Fibroblast of upper back skin (primary cell): ENCODE measurements at places on chromosomes 13 and 19.

DNA sequence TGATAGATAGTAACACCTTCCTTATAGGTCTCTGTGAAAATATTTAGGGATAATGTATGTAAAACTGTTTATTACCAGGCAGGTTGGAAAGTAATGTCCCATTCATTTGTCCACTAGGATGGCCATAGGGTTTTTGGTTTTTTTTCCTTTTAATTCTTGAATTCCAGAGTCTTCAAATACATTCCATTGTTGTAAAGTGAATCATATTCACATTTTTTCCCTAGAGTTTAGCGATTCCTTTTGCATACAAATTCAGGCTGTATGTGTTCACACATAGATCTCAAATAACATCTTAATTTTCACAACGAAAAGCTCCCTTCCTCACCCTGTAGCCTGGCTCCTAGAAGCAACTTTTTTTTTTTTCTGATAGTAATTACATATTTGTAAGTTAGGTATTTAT, 1.8 kb upstream of the ZNF557 start:
- peak; percentile 44 for DNase-seq

- no peak for DNase-seq
Measured at GRCh38 chr13:32378012-32378411, 49.9 kb downstream of the N4BP2L1 start.

DNA sequence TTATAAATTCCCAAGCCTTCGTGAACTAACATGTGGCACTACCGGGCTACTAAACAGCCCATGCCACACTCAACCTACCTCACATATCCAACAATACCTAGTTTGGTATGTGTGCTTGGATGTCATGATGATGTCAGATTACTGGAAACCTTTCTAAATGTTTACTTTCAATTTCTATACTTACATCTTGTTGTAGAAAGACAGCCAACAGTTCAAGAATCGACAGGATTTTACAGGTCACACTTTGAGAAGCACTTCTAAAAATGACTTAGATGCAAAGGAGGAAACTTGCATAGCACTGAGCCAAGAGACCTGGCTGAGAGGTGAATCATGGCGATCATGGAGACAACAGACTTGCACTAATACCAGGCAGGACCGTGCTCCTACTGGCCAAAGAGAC, 209.9 kb downstream of the COL4A1 start:
- DNase-seq, result no peak

- DNase-seq, result peak; percentile 70
Measured at GRCh38 chr13:76516013-76516412, 370.2 kb downstream of the KCTD12 start.

DNA sequence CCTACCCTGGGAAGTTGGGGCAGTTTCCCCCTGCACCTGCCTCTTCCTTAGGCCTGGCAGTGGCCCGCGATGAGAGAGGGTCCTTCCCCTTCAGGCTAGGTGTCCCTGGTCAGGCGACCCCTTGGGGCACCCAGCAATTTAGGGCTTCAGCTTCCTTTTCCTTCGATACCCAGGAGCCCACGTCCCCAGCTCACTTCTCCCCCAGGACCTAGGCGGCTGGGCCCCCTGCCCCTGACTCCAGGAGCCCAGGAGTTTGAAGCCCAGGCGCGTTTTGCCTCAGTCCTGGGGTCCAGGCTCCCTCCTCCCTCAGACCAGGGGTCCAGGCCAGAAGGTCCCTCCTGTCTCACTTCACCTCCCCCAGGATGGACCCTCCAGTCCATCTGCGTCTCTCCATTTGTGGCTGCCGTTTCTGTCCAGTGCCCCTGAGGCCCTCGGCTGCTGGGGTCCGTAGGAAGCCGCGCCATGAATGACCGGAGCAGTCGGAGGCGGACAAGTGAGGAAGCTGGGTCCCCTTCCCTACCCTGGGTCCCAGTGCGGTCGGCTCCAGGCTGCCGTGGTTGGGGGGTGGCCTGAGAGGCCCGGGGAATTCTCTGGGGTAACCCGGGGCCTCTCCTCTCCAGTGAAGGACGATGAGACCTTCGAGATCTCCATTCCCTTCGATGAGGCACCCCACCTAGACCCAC, 714 bp downstream of the CCDC106 start:
- no peak for DNase-seq

- peak; percentile 37 for DNase-seq
Measured at GRCh38 chr13:32297206-32297605, 18.0 kb downstream of the ZAR1L start.

GRCh38 chr19:43848821-43849220, 21.7 kb downstream of the ZNF283 start:
- no peak for DNase-seq

DNA sequence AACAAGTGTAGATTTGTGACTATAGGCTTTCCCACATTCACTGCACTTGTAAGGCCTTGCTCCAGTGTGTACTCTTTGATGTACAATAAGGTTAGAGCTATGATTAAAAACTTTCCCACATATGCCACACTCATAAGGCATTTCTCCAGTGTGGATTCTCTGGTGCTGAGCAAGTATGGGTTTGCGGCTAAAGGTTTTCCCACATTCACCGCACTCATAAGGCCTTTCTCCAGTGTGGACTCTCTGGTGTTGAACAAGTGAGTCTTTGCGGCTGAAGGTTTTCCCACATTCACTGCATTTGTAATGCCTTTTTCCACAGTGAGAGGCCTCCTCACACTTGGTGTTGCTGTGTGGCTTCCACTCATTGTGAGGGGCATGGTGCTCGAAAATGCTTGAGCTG, 3.7 kb downstream of the ZNF772 start:
- DNase-seq, result no peak

- no peak for DNase-seq
Measured at GRCh38 chr13:53499576-53500133, 471.0 kb downstream of the OLFM4 start.

GRCh38 chr19:57665261-57665806, 3.4 kb upstream of the ZSCAN4 start:
- DNase-seq, result no peak

- DNase-seq, result peak; percentile 50
Measured at GRCh38 chr19:10505583-10506229, 2.5 kb upstream of the KEAP1 start.

GRCh38 chr19:29976151-29976943, 34.3 kb downstream of the URI1 start:
- no peak for DNase-seq

DNA sequence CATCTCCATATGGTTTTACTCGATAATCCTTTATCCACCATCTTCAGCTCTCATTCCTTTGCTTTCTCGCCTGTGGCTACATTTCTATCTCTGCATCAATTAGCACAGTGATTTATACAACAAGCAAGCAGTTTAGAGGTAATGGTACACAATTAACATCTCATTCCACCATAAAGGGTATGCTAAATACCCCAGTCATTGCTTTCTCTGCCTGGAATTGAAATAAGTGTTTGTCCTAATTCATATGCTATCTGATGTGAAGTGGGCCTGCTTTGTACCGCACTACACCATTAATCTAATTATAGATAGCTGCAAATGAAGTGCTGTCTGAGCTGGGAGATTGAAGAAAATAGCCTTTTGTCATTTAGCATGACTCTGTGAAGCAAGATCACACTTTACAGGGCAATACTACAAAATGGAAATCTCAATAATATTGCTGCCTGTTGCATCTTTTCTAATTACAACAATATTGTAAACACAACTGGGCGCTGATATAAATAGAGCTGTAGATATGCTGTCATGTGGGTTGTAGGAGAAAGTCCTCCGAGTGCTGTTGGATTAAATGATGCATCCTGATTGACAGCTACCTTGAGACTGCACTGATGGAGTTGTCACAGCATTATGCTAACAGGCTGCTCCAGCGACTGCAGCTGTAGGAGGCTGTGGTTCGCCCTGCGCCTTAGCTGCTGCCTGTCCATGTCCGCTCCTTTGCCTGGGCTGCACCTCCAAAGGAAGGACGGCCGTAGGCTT, 78.2 kb downstream of the GGACT start:
- no peak for DNase-seq

DNA sequence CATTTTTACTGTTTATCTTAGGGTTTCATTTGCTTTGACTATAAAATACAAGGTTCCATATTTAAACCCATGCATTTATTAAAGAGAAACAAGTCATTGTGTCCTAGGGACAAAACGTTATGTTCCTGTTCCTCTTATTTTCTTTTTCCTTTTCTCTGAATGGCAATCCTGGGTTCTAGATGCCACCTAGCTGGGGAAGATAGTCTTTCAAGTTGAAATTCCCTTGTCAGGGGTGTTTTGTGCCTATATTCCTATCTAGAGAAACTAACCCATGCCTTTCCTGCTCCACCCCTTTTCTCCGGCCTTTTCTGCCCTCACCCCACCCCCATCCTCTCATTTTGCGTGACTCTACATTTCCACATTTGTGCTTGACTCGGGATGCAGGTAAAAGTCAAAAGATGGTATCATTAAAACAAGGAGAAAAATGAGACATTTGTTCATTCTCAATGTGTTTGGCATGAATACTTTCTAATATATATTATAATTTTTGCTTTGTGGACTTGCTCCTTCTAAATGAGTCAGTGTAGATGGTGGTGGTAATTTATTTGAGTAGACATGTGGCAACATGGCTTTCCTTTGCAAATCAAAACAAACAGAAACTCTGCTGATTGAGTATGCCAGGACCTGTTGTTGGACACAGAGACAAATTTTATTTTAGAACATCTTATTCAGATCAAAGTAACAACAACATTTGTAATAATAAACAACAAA, 26.8 kb upstream of the STARD13 start:
- DNase-seq, result peak; percentile 42

DNA sequence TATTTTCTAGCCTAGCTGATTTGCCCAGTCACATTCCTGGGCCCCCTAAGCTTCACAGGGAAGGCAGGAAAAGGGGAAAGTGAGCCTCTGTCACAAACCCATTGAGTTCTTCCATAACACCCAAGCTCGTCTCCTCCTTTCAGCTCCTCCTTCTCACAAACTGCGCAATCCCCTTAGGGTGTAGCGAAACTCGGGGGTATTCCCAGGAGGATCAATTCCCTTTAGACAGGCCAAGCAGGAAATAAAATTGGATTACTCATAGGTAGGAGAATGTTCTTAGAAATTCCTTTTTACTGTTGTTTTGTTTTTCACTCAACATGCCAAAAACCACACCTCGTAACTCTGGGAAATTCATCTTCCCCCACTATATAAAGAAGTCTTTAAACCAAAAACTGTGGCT, 139.3 kb downstream of the IRS2 start:
- DNase-seq, result peak; percentile 57

DNA sequence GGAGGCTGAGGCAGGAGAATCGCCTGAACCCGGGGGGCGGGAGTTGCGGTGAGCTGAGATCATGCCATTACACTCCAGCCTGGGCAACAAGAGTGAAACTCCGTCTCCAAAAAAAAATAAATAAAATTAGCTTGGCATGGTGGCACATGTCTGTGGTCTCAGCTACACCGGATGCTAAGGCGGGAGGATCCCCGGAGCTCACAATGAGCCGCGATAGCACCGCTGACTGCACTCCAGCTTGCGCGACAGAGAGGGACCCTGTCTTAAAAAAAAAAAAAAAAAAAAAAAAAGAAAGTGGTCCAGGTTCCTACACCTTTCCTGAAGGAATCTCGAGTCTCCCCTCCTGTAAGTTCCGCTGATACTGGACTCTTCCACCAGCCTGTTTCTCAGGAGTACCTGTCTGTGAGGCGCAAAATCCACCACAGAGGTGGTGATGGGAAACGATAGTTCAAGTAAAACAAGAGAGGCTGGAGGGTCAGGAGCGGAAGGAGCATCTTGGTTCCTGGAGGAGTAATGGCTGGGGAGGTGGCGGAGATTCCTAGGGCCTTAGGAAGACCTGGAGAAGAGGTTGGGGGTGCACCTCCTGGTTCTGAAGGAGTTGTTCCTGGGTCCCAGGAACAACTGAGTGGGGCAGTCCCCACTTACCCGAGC, 471 bp downstream of the FUT1 start:
- DNase-seq, result no peak

- no peak for DNase-seq
Measured at GRCh38 chr19:46447824-46448223, 19.1 kb upstream of the PNMA8C start.

GRCh38 chr19:40229484-40229883, 3.0 kb upstream of the CCNP start:
- peak; percentile 32 for DNase-seq

GRCh38 chr13:31053091-31053490, 108.6 kb downstream of the HSPH1 start:
- DNase-seq, result no peak

DNA sequence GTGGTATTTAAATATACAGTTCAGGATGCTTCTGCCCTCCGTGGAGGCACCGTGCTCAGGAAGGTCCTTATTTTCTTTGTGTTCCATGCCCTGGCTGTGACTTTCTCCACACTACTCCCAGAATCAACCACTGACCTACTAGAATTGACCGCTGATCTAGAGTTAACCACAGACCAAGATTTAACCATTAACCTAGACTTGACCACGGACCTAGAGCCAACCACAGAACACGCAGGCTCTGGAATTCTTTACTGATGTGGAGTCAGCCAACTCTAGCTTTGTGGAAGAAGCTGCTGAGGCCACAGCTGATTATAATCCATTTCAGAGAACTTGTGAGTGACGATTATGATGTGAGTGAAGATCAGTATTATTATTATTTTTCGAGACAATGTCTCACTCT, 18.0 kb downstream of the GTF2F2 start:
- no peak for DNase-seq

DNA sequence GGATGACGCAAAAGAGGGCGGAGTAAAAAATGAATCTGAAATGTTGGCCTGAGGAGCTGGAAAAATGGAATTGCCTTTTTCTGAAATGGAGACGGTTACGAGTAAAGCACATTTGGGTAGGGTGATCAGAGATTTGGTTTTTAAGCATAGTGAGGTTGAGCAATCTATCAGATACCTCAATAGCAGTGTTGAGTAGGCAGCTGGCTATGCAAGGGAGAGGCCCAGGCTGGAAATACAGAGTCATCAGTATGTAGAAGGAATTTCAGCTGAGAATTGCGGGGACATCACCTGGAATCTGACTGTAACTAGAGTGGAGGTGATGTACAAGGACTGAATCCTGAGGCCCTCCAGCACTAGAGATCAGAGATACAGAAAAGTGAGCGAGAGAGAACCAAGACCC, 224.8 kb downstream of the LMO7 start:
- no peak for DNase-seq

- peak; percentile 23 for DNase-seq
Measured at GRCh38 chr19:12603714-12604113, 6.9 kb downstream of the ZNF490 start.

DNA sequence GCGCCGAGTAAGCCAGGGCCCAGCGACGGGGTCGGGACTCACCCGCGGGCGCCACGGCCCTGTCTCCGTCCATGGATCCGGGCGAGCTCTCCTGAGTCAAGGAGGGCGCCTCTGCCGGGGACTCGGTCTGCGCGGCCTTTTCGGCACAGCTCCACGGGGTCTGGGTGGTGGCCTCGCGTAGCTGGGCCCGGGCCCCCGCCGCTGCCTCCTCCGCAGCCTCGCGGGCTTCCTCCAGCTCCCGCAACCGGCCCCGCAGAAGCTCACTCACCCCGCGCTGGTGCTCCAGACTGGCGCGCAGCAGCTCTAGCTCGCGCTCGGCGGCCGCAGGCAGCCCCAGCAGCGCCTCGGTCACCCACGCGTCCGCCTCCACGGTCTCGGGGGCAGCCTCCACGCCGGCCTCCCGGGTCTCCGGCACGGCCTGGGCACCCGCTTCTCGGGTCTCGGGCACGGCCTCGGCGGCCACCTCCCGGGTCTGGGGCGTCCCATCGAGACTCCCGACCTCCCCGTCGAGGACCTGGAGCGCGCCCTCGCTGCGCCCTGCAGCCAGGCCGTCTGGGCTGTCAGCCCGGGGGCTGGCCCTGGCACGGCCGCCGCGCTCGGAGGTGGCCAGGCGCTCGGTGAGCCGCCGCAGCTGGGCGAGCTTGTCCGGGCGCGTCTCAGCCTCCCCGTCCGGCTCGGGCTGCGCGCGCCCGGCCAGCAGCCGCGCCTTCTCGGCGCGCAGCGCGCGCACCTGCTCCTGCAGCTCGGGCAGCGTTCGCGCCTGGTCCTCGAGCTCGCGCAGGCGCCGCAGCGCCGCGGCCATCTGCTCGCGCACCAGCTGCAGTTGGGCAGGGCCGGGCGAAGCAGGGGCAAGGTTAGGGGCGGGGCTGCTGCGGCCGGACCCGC, 8.4 kb downstream of the KANK3 start:
- DNase-seq, result no peak
